Activated CD4-positive, CD25-positive, alpha-beta regulatory T cell (primary cell): ENCODE measurements at places on chromosomes 7 and 10.

GRCh38 chr7:34043461-34044305, 138.3 kb downstream of the BMPER start:
- no peak for DNase-seq

DNA sequence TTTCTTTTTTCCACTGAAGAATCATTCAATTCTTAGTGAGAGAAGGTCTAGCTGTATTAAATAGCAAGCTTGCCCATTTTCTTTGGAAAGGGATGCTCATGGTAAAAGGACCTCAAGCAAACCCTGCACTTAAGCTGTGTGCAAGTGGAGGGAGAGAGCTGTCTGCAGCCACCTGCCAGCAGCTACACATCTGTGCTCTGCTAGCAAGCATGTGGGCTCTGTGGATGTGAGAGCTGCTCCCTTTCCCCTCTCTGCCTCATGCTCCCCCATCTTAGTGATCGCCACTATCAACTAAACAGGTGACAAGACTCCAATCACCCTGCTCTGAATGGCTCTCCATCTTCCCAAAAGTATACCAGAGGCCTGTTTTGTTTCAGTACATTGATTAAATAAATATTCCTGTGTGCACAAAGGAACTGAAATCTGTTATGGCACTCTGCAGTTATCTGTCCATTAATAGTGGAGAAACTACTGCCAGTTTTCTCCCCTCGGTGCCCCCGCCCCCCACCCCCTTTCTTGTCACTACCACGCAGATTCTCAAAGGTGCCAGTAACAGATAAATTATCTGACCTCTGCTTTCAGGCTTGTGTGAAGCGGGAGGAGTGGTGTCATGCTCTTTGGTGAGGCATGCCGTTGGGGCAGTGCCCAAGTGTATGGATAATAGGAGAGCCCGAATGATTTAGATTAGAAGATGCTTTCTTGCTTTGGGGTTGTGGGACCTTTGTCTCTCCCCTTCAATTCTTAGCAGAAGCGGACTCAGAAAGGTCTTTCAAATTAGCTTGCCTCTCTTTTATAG, 26.4 kb downstream of the AUTS2 start:
- no peak for DNase-seq

DNA sequence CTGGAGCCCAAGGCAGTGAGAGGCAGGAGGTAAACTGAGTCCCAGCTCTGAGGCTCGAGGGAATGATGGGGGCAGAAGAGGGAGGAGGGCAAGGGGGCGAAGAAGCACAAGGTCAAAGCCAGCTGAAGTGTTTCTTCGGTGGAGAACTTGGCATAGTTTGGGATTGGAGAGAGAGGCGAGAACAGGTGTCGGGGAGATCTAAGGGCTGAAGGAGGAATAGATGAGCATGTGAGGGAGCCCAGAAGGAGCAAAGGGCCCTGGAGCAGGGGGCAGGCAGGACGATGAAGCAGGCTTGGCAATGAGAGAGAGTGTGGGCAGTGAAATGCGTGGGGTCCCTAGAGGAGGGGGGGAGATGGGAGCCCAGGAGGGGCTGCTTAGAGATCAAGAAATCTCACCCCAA, 35.9 kb downstream of the SH3PXD2A start:
- no peak for DNase-seq

- no peak for DNase-seq
These were observed 913.5 kb upstream of the LRRN3 start for GRCh38 chr7:110177463-110177862.

DNA sequence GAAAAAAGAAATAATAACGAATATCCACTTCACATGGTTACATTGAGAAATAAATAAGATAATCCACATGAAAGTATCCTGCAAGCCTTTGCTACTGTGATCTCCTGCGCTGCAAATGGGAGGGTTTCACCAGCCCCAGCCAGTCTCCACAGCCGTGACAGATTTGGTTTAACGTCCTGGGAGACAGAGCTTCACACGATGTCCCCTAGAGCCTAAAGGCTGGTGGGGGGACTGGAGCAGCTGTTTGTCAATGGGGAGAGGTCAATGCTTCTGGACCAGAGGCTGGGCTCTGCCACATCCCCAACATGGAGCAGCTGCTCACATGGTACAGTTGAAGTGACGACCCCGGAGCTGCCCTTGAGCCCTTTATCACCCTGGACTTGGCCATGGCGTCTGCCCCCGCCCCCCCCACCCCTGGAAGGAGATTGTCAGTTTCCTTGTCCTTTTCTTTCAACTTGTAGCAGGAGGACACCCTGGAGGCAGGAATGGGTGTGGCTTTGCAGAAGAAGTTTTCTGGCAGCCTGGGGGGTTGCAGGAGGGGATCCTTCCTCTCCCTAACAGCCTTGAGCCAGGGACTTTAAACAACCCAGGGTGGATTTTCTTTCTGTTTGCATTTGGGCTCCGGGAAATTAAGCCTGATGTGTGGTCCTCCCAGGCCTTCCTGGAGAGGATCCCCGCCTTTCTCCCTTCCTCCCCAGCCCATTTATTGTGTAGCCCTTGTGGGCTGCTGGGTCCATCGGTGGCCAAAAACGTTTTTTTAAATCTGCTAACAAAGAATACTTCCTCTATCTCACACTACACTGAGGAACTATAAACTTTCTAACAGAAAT, 37.0 kb upstream of the MXI1 start:
- DNase-seq = no peak

DNA sequence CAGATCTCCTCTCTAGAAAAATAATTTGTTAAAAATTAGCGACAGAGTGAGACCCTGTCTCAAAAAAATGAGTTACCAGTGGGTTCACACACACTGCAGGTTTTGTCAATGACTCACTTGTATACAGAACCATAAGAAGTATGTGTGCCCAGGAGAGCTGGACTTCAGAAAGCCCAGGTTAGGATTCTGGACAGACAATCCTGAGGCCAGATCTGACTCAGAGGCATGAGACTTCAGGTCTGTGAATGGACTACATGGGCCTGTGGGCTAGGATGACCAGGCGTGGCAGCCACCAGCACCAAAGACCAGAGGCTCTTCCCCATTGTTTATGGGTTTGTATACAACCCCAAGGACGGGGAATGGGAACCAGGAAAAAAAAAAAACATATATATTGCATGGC, 9.3 kb upstream of the ZNF438 start:
- DNase-seq = no peak

DNA sequence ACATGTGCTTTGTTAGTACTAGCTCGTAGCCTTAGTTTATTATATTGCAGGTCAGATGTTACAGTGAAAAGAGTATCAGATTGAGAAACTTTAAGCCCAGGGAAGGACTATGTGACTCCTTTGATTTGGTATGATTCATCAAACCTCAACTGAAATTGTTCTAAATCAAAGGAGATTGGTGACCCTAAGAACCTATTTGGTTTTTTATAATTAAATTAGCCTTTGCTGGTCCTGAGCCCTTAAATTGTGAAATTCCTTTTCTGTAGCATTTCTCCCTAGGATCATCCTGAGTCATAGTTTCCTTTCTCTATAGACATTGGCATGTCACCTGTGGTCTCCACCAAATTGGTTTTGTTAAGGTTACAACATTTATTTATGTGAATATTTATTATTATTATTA, 89.7 kb downstream of the POLR1F start:
- no peak for DNase-seq

GRCh38 chr7:24705461-24705954, 51.8 kb downstream of the GSDME start:
- no peak for DNase-seq
